ENCODE measurements at places on chromosomes 16 and 17. TPM values are rescaled to one million over a fixed set of nuclear protein-coding genes. Genes with fewer than 3 reads are reported as not detected.

DNA sequence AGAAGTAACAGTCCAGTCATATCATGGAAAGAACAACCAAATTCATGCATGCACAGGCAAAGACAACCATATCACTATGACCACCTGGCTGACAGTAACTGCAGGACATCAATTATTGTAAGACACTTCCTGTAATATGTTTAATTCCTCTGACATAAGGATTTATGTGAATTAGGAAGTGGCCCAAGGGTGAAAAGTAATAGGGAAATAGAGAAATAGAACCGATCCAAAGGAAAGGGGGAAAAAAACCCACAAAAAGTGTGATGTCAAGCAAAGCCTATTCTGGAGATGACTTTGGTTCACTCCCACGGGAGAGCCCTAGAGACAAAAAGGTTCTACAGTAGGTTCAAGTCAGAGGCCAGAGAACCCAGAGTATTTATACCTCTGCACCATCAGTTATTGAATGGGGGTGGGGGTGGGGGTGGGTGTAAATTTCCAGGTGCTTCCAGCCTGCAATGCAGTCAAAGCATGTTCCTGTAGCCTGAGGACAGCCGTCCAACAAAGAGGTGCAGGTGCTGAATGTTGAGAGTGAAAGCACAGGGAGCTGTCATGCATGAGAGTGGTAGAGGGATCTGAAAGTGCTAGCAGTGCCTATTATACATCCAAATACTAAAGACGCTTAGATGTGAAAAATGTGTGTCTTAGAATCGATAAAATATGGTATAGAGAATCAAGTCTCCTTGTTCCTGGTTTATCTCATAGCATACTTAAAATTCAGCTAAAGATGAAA lies 95.6 kb upstream of the HLF start:
- DNase-seq, result no peak

DNA sequence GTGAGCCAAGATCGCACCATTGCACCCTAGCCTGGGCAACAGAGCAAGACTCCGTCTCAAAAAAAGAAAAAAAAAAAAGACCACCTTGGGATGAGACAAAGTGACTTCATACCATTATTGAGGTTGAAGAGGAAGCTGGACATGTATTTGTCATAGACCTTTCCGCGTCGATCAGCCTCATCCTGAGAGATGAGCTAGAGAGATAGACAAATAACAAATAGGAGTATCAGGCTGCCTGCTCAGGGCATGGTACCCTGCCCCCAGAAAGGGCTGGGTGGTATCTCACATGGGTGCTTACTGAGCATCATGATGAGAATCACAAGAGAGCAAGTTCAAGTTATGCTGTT lies 22.1 kb downstream of the CNTNAP1 start:
- DNase-seq, result no peak

DNA sequence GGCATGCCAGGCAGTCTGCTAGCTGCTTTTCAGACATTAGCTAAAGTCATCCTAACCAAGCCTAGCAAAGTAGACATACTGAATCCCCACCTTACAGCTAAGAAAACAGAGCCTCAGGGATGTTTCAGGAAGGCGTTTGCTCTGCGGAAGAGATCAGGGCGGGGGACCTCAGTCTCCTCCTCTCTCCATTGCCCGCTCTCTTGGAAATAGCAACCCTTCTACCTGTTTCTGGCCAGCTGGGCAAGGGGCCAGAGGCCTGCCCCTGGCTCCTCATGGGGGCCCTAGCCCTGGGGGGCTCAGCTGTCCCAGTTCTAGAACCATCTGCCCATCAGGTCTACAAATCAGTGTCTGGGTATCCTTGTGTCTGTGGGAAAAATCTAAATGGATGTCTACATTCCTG lies 14.5 kb downstream of the PITPNM3 start:
- no peak for DNase-seq

GRCh38 chr17:82940226-82941020 lies 100.6 kb upstream of the ZNF750 start:
- no peak for DNase-seq

DNA sequence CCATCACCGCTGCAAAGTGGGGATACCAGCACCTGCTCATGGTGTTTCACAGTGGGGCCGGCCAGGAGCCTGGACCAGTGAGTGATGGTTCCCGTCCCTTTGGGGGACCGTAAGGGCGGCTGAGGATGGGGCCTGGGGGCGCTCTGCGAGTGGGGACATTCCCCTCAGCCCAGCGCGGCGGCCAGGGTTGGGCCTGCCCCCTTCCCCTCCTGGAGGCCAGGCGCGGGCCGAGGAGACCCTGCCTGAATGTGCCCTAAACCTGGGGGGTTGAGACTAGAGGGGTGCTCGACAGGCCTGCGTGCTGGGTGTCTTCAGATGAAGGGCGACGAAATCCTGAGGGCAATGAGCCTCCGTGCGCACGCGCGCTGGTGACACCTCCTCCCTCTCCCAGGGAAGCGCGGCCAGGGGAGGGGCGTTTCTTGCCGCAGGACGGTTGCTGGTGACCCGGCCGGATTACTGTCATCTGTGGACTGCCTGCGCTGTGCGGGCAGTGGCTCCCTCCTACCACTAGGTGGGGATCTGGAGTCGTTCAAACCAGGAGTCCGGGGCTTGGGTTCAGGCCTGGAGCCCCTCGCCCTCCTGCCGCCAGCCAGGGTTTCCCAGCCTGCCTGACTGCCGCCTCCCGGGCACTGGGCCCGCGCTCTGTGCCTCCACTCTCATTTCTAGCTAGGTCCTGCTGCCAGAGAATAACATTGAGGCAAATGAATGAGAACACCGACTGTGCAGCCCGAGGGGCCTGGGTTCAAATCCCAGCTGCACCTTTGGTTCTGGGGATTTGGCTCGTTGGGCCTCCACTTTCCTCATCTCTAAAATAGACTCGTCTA lies 17.1 kb downstream of the TBX2 start:
- peak; percentile 86 for DNase-seq

DNA sequence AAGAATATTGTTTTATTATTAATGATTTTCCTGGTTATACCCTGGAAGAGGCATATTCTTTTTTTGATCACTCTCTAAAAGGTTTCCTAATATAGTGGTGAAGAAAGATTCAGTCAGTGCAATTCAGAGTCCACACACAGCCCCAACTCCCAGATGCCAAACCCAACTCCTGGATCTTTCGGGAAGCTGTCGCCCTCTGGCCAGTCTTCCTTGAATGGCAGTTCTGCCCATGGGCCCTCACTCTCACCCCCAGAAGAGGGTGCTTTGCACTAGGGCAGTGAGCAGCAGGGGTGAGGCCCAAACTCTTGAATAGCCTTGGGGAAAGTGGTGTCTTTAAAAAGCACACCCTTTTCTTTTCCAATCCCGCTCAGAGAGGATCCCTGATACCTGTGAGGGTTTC lies 11.0 kb downstream of the KRT32 start:
- DNase-seq, result no peak

- DNase-seq, result no peak
These were observed 32.3 kb upstream of the SLC25A19 start for GRCh38 chr17:75321506-75321905.

DNA sequence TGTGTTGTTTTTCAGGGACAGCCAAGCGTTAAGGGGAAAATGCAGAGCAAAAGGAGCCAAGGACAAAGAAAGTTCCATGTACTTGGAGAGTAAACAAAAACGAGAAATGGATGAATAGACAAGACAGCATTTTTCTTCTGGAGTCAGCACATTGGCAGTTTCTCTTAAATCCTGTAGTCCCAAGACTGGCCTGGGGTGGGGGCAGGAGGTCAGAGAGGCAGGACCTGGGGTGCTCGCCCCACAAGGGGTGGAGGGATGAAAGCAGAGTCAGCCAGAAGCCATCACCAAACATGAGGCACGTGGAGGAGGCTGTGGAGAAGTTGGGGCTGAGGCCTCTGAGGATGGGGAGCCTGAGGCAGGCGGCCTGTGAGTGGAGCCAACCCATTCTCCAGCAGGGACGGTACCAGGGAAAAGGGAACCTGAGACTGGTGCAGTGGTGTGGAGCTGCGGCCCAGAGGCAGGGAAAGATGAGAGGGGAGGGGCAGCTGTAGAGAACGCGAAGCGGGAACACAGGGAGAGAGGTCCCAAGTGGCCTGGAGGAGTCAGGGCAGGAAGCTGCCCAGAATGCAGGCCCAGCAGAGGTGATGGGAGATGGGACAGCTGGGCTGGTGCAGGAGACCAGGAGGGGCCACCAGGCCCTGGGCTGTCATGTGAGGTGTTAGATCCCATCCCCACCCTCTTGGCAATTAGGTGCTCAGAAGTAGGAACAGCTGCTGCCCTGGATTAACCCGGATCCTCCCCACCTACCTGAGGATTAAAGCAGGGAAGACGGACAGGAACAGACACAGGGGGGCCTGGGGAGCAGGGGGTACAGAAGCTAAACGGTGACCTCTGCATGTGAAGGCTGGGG lies 3.3 kb downstream of the TLCD3B start:
- DNase-seq, result no peak

GRCh38 chr16:2190002-2190658 lies 6.3 kb downstream of the CASKIN1 start:
- DNase-seq, result no peak

DNA sequence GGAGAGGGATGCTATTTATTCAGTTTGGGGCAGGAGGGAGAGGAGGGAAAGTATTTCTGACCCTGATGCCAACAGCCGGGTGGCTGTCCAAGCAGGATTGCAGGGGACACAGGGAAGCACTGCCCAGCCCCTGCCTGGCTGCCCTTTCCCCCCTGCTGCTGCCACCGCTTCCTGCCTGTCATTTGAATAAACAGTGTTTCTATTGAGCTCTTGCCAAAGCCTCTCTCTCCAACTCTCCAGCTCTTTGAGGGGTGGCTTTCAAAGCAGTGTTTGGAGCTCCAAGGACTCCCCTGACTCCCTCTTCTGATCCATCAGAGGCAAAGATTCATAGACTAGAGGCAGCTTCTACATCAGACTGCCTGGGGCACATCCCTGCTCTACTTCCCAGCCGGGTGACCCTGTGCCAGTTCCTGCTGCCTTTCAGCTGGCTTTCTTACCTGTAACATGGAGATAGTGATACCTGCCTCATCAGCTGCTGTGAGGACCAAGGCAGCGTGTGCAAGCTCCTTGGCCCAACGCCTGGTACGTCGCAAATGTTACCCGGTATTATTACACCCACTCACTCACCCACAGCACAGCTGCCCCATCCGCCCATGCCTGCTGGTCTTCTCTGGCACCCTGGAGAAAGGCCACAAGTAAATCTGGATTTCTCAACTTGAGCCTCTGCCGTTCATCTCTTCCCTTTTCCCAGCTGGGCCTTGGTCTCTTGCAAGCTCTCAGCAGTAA lies 9.5 kb downstream of the PROCA1 start:
- no peak for DNase-seq

DNA sequence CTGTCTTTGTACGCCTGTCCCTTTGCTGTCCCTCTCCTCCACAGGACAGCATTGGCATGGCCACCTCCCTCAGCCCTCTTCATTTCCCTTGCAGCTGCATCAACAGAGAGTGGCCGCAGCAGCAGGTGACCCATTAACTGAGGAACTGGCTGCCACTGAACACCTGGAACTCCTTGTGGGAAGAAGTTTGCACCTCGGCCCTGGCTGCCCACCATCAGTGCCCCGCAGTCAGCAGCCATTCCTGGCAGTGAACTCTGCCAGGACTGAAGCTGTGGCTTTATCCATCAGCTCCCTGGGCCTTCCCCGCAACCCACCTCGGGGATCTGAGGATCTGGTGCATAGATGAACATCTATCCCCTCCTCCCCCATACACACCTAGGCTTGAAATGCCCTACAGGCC lies 13.1 kb upstream of the RNF135 start:
- DNase-seq, result no peak

GRCh38 chr17:15382914-15383313 lies 41.5 kb upstream of the TEKT3 start:
- DNase-seq, result no peak

DNA sequence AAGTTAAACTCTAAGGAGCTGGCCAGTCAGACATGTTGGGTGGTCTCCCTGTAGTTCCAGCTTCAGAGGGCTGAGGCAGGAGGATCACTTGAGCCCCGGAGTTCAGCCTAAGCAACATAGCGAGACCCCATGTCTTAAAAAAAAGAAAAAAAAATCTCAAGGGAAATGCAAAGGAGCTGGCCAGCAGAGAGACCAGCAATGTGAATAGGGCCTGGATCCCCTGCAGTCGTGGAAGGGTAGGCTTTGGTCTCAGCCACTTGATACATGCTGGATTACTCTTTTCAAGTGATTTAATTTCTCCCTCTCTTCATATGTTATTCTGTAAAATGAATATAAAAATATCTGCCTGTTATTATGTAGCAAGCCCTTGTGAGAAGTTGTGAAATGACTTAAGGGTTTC lies 207.7 kb downstream of the SPECC1 start:
- no peak for DNase-seq

- peak; percentile 69 for DNase-seq
These were observed 13.5 kb downstream of the SPATA32 start for GRCh38 chr17:45248132-45248957.

DNA sequence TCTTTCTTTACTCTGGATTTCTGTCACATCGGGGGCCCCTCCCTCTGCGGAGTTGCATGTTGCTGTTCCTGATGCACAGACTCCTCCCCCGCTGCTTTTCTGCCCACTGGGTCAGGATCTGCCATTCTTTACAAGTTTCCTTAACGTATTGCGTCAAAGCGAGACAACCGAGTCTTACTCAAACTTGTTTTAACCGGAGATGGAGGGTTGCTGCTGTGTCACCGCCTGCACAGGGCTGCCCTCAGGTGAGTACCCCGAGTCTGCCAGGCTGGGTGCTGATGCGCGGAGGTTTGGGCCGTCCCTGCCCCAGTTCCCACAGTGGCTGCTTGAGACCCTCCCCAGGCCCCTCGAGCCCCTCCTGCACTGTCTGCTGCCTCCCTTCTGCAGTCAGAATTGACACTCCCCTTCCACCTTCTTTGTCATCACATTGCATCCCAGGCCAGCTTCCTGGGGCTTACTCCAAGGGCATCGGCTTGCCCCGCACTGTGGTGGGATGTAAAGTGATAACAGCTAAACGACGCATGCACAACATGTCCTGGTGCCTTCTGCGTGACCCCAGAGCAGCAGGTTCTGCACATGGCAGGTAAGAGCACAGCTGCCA lies 19.3 kb downstream of the CARHSP1 start:
- DNase-seq, result no peak

DNA sequence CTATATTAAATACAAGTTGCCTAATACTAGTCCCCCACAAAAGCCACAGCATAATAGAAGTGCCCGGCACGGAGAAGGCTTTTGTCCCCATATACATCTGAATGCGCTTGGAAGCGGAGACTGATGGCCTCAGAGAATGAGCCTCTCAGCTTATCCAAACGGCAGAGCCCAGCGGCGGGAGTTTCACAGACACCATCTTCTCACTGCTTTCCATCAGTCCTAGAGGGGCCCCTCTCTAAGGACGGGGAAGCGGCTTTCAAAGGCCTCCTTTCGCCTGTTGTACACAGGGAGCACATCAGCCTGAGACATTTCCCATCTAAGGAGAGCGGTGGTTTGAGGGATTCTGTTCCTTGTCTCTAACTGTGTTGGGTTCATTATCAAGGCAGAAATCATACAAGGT lies 16.9 kb downstream of the NXN start:
- DNase-seq, result no peak

Gene CNTD1
- 0.89 TPM for total RNA-seq

Gene CD300C
- total RNA-seq, result 2.9 TPM

Gene SLFN12
- 16.0 TPM for total RNA-seq

Gene C16orf92
- total RNA-seq, result not detected

Gene SLC39A11
- total RNA-seq, result 62.8 TPM

Gene TNP2
- total RNA-seq, result not detected

Gene HCRT
- not detected for total RNA-seq

Measured in mucosa of gallbladder (tissue), 1 donor.